M059J (cell line): ENCODE measurements at places on chromosomes 5 and 9. TPM values are rescaled to one million over a fixed set of nuclear protein-coding genes. Genes with fewer than 3 reads are reported as not detected.

GADD45G gene
- total RNA-seq: 0.32 and 0.49 TPM in 2 replicates

TNFSF15 gene
- 0.10 and 0.15 TPM in 2 replicates for total RNA-seq

ZNF454 gene
- 0.05 and 0.54 TPM in 2 replicates for total RNA-seq

EIF4E1B gene
- not detected in 2 replicates for total RNA-seq

LRRC26 gene
- total RNA-seq: not detected in 2 replicates

POC5 gene
- 57.7 and 58.9 TPM in 2 replicates for total RNA-seq

NXNL2 gene
- 0.52 TPM in 1 of 2 replicates, not detected in the other for total RNA-seq

TRIM41 gene
- 6.5 and 9.0 TPM in 2 replicates for total RNA-seq

NR4A3 gene
- 0.05 and 0.17 TPM in 2 replicates for total RNA-seq

TRIM36 gene
- total RNA-seq: 1.6 and 3.6 TPM in 2 replicates

GOLM1 gene
- total RNA-seq: 40.6 and 66.3 TPM in 2 replicates

TMEM215 gene
- total RNA-seq: not detected in 2 replicates

DMRT3 gene
- not detected in 2 replicates for total RNA-seq

DNA sequence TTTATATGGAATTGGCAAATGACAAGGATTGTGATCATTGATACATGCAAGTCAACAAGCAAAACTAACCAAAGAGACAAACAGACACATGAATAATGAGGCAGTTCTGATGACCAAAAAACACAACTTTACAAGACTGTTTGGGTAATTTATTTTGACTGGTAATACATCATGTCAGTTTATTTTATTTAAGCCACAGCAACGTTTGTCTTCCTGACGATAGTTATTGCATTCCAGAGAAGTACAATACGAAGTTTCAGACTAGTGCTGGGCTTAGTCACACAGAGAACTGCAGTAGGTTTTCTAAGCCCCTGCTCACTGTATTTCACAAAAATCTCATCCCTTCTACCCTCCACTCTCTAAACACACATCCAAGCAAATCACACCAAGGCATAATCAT is 514.2 kb downstream of the RAB3C start:
- DNase-seq: peak; percentile 72

DNA sequence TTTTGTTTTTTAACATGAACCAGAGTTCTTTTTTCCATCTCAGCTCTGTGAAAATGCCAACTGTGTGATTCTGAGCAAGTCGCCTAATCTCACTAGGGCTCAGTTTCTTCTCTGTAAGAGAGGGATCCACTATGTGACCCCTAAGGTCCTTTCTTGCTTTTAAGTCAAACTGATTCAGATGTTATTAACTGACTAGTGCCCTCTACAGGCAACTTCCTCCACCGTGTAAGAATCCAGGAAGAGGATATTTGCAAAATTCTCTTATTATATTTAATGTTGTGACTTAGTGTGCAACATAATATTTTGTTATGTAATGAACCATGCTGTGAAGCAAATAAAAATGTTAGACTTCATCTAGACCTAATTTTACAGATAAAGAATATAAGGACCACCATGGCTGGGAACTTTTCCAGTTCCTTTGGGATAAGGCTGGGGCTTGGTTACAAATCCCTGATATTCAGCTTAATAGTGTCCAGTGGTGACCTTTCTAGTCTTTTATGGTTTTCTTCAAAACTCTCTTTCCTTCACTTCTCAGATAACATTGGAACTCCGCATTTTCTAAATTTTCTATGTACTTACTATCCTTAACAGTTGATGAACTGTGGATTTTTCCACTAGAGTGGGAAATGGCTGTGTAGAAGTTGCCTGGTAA is 244.7 kb downstream of the PIK3R1 start:
- DNase-seq: peak; percentile 68

DNA sequence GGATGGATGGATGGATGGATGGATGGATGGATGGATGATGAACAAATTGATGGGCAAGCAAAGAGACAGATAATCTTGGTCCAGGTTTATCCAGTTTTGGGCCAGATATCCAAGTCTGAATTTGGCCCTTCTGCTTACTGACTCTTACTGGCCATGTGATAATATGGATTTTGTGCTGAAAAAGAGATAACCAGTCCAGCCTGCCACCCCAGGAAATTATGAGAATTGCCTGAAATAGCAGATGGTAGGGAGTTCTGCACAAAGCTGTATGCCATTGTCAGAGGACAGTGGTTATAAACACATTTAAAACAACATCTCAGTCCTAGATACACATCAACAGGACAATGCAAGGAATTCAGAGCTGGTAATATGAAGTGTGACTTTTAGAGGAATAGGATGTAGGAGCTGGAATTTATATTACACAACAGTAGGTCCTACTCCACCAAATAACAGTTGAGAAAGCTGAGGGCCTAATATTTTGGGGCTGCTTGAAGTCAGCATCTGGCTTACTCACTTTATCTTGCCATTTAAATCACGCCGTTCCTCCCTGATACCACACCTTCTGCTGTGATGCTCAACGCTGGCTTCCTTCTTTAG is 9.0 kb upstream of the FAT2 start:
- DNase-seq: no peak

- no peak for DNase-seq
Measured at GRCh38 chr5:98321361-98321760, 452.1 kb upstream of the RGMB start.

GRCh38 chr9:112574008-112574407 is 87.4 kb downstream of the KIAA1958 start:
- DNase-seq: no peak

- no peak for DNase-seq
Measured at GRCh38 chr5:4762316-4762715, 377.8 kb upstream of the ADAMTS16 start.

DNA sequence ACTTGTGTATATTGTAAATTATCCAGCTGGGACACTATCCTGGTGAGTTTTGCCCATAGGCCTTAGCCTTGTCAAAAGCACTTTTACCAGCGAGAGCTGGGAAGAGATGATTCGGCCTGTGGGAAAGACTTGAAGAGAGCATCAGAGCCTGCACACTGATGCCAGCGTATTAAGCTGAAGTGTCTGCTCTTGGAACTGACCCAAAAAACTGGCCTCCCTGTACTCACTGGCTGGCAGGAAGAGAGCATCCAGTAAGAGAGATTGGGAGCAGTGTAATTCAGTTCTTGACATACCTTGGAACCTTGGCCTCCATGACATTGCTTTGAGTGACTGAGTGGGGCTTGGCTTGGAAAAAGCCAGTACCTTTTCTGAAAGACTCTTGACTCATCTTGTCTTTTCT is 73.7 kb downstream of the ZNF462 start:
- DNase-seq: no peak

GRCh38 chr5:170226661-170227060 is 6.1 kb upstream of the C5orf58 start:
- DNase-seq: no peak

DNA sequence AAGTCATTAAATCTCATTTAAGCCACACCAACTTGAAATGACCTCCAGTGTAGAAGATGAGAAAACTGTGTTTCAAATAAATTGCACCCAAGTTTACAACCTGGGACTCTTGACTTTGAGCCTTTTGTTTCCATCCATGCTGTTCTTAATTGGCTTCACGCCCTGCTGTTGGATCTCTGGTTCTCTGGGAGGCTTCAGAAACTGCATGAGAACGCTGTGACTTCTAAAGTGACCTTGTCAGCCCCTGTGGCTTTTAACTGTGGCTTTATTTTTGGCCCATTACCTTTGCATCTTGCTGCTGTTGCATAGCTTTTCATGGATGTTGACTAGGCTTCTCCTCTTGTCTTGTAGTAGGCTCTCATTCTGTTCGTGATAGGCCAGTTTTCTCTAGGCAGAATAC is 29.3 kb downstream of the TNFAIP8 start:
- no peak for DNase-seq

DNA sequence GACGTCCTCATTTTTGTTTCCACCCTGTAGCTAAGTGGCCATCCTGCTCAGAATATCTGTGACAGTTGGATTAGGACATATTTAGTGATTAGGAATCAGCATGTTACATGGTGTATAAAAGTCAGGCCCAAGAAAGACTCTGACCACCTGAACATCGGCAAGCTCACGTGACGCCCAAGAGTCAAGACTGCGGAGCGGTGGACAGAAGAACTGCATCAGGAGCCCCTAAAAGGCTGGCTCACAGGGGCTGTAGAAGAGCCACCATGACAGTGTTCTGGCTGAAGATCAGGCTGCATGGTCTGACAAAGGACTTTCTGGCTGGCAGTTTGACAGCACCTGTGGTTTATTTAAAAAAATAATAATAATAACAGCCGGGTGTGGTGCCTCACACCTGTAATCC is 185.3 kb downstream of the AUH start:
- no peak for DNase-seq

DNA sequence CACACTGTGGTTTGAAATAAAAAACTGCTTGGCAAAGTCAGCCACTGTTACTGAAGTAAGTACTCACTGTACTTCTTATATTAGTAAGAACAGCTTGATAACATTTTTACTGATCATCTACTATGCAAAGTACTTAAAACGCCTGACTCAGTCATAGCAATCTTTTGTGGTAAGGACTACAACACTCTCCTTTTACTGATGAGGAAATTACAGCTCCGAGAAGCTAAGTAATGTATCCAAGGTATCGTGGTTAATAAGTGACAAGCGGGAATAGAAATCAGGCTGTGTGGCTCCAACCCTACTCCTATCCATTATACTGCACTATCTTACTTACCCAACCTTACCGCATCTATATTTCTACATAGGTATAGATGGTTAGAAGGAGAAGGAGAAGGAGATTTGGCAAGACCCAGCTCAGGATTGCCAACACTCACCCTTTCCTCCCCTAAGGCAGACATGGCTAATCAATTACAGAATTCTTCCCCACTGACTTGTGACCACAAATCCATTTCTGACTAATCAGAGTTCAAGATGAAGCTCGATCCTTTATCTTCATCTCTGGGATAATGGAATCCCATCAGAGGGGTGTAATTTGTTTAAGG is 281.4 kb downstream of the SPOCK1 start:
- DNase-seq: peak; percentile 70

GRCh38 chr5:156920042-156920860 is 42.8 kb downstream of the TIMD4 start:
- peak; percentile 17 for DNase-seq

- DNase-seq: peak; percentile 50
Measured at GRCh38 chr9:12817702-12818101, 42.9 kb downstream of the LURAP1L start.

DNA sequence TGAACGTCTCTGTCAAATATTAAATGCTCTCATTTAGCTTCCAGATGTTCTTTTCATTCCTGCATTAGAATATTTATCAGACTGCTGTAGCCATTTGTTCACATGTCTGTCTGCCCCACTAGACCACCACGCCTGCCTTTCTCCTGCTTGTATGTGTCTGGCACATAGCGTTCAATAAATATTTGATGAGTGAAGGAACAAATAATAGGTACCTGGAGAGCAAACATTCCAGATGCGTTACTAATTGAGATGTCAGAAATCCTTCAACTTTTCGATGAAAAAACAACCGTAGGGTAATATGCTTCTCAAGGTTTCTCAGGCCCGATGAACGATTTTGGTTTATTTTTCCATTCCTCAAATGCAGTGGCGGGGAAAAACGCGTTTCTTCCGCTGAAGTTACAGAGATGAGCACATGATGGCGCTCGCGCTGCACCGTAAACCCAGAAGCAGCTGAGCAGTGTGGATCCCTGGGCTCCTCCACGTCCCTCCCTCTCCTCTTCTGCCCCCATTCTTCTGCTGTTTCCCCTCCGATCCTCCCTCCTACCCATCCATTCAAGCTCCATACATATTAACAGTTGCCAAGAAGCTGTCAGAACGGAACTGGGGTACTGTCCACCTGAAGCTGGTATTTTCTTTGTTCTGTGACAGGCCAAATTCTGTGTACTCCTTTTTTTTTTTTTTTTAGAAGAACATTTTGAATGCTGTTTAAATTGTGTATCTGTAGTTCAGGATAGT is 245.4 kb downstream of the MPDZ start:
- DNase-seq: peak; percentile 54

DNA sequence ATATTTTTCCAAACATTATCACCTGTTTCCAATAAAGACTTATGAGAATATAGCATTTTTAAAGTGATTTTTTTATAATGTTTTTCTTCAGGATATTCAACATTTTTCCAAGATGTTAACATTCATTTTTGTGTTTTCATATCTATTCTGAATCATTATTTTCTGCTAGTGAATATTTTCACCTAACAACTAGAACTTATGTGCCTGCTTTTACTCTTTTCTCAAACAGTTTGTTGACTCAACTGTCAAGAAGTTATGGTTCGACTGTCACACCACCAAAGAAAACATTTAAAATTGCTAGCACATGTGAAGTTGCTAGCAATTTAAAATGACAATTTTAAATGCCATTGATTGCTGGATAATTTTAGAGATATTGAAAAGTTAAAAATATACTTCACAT is 343.3 kb upstream of the CDH9 start:
- no peak for DNase-seq

DNA sequence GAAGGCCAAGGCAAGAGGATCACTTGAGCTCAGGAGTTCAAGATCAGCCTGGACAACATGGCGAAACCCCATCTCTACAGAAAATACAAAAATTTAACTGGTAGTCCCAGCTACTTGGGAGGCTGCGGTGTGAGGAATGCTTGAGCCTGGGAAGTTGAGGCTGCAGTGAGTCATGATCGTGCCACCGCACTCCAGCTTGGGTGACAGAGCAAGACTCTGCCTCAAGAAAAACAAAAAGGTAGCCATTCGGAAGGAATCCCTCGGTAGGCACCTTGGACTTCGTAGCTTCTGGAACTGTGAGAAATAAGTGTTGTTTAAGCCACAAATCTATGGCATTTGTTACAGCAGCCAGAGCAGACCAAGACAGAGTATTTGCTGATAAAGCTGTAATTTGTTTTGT is 174.2 kb downstream of the DCP2 start:
- DNase-seq: peak; percentile 11

DNA sequence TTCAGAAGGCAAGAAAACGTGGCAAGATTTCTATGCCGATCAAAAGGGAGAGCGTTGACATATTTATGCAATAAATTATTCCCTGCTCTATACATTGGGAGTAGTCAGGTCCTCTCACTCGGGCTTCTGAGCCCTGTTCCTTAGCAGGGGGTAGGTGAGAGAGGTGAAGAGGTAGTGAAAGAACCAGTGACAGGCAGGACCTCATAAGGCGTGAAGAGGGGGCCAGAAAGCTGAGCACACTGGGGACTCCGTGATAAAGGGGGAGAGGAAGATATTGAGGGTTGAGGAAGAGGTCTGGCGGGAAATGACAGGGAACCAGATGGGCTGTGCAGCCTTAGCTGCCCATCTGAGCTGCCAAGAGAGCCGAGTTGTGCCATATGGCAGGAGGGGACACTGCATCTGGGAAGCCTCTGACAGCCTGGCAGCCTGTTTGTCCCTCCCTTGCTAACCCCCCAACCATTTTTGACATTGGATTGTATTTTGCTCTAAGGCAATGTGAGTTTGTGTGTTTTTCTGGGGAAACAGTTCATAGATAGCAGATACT is 782 bp upstream of the CDC20B start:
- DNase-seq: no peak

- no peak for DNase-seq
Measured at GRCh38 chr9:109868722-109869121, 88.7 kb downstream of the PALM2AKAP2 start.

GRCh38 chr5:127216898-127217675 is 73.5 kb upstream of the MEGF10 start:
- peak; percentile 24 for DNase-seq

DNA sequence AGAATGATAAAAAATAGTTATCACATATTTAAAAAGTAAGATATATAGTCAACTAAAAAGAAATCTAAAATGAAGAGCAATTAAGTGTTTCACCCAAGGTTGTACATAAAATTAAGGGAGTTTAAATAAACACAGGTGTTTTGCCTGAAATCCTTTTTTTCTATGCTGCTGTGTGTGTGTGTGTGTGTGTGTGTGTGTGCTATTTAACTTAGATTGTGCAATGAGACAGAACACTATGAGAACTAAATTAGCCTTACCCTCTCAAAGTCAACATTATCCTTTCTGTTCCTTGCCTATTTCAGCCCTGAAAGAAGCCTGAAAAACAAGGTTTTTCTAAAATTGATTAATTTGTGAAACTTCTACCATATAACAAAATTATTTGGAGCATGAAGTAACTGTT is 516.2 kb downstream of the ELAVL2 start:
- DNase-seq: no peak
